ENCODE measurements at places on chromosomes 2 and 18.
A peak's percentile ranks its signal among the peaks of the same experiment; 100 is the strongest.

GRCh38 chr2:191250400-191250799 lies 5.2 kb downstream of the MYO1B start:
- DNase-seq = no peak

DNA sequence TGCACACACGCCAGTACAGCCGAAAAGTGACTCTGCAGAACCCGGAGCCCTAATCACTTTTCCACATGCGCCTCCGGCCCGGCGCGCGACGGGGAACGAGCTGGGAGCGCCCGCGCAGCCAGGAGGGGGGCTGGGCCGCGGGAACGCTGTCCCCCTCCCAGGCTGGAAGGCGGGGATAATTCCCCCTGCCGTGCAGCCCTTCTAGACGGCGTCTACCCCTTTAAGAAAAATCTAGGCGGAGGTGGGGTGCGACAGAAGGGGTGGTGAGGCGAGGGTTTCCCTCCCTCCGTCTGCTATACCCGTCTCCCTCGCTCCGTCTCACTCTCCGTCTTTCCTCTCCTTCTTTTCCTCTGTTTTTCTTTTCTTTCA lies 2.4 kb downstream of the CYP26B1 start:
- no peak for DNase-seq

GRCh38 chr18:48217258-48218250 lies 191.6 kb downstream of the ZBTB7C start:
- DNase-seq = no peak

DNA sequence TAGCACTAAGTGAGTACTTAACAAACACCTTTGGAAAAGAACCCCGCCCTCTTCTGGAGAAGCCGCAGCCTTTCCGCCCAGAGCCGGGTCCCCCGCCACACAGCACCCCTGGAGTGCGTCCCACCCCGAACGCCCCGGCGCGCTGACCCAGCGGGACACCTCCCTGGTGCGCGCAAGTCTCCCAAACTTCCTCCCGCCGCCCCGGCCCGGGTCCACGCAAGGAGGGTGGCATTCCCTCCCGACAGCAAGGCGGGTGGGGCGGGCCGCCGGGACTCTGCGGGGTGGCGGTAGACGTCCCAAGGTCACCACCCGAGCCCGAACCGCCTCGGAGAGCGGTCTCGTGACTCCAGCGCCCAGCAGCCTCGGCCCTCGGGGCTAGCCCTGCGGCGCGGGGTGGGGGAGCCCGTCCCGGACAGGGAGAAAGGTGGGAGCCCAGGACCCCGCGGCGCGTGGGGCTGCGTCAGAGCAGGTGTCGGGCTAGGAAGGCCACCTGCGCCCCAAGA lies 598 bp downstream of the CCDC93 start:
- DNase-seq = no peak

DNA sequence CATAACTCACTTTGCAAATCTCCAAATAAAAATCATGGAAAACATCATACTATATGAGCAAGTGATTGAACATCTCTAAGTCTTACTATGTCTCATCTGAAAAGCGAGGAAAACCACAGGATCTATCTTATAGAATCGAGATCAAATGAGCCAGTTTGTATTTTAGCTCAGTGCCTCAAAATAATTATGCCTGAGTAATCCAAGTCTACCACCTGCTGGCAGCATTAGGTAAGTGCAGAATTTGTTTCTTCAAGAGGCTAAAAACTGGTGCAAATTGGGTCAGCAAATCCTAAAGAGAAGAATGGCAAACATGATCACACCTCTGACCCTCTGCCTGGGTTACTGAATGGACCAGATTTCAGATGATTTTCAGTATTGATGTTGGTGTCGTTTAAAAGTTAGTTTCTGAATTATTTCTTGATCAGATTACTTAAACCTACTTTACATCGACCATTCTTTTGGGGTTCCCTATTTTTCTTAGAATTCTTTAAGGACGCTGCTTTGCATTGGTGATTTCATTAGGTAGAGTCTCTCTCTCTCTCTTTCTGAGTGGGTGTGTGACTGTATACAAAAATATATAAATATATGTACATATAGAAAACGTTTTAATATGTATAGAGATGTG lies 12.7 kb upstream of the FHOD3 start:
- DNase-seq = no peak

GRCh38 chr2:104855221-104856085 lies 1.5 kb downstream of the POU3F3 start:
- DNase-seq = no peak

DNA sequence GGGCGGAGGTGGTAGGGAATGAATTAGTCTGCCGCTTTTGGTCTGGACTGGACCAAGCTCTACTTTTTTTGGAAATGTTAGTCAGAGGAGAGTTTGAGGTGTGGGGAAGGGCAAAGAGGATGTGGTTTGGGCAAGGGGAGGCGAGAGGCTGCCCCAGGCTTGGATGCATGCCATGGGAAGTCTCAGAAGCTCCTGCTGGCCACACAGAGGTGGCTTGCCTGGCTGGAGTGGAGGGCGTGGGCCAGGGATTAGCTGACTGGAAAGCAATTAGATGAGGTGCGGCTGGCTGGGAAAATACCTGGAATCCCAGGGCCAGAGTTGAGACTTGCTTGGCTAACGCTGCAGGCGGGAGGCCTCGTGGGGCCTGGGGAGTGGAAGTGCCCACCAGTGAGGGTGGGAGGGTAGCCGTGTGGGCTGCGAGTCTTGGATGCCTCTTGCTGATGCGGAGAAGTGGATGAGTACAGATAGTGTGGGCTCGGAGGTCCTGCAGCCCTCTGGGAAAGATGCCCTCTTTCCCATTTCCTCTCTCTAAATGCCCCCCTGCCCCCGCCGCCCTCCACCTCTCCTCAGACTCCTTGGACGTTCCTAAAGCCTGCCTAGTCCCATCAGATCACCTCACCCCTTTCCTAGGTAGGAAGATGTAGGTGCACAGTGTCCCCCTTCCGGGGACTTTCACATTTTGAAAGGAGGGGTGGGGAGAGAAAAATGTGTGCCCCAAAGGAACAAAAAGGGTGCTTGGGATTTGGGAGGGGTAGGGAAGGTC lies 117.6 kb downstream of the SMAD7 start:
- DNase-seq = no peak

GRCh38 chr18:46418663-46419260 lies 238.3 kb downstream of the LOXHD1 start:
- no peak for DNase-seq

DNA sequence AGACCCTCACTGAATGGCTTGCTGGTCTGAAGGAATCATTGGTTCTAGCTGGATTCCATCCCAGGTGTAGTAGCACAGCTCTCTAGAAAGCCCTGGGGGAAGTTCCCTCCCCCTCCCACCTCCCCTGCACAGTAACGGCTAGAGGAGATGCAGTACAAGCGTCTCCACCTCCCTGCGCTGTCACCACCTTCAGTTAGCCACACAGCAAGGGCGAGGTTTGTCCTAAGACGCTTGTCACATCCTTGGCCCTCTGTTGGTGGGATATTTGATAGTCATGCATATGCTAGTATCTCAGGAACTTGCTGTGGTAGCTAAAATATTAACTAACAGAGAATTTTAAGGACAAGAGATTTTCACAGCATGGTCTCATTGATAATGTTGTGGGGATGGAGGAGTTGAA lies 19.4 kb downstream of the TRAPPC12 start:
- DNase-seq = no peak

DNA sequence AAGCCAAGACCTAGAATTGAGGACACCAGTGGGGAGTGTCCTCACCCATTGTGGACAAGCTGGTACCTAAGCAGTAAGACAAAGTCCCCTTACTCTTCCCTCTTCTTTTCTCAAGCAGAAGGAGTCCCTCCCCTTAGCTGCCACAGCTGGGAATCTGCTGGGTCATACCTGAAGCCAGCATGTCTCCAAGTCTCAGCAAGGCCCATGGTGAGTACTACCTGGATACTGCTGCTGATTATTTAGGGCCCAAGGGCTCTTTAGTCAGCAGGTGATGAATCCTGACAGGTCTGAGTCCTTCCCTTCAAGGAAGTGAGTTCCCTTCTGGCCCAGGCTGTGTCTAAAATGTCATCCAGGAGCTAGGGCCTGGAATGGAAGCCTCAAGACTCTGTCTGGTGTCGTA lies 198.6 kb upstream of the STK17B start:
- no peak for DNase-seq

- no peak for DNase-seq
Measured at GRCh38 chr2:216777637-216778273, 82.1 kb downstream of the TNP1 start.

DNA sequence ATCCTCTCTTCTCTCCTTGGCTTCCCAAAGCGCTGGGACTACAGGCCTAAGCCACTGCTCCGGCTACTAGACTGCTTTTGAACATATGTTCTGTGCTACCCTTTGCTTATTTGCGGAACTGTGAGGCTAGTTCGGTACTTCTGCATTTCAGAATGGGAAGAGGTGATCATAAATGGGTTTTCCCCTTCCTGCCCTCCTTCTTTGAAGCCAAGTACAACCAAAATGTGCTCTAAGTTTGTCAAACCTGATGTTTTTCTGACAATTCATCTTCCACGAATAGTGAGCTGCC lies 1.7 kb upstream of the ESCO1 start:
- no peak for DNase-seq

GRCh38 chr2:238589591-238590460 lies 163.1 kb downstream of the ASB1 start:
- no peak for DNase-seq

- no peak for DNase-seq
Measured at GRCh38 chr2:106866641-106867040, 19.3 kb downstream of the ST6GAL2 start.

- DNase-seq = peak; percentile 46
Measured at GRCh38 chr2:233419602-233420391, 65.5 kb downstream of the DGKD start.

GRCh38 chr2:72963423-72964145 lies 46.3 kb downstream of the EMX1 start:
- no peak for DNase-seq

GRCh38 chr18:54860941-54861340 lies 32.7 kb downstream of the RAB27B start:
- no peak for DNase-seq

GRCh38 chr2:216469661-216470060 lies 29.0 kb upstream of the RPL37A start:
- DNase-seq = no peak

- DNase-seq = no peak
Measured at GRCh38 chr2:232309592-232309991, 69.0 kb upstream of the ALPP start.
